ENCODE measurements at places on chromosomes 5 and 9.

- no peak for DNase-seq
These were observed 5.9 kb downstream of the C9orf153 start for GRCh38 chr9:86253577-86253976.

GRCh38 chr5:68215208-68215897 lies at the start of gene PIK3R1:
Gene PIK3R1, plus strand, starts transcription at chr5:68215756. Its CDS starts 10,920 bp downstream, at chr5:68226676.
- DNase-seq, result peak; percentile 96

- no peak for DNase-seq
These were observed 22.9 kb downstream of the DNAH5 start for GRCh38 chr5:13921578-13921977.

DNA sequence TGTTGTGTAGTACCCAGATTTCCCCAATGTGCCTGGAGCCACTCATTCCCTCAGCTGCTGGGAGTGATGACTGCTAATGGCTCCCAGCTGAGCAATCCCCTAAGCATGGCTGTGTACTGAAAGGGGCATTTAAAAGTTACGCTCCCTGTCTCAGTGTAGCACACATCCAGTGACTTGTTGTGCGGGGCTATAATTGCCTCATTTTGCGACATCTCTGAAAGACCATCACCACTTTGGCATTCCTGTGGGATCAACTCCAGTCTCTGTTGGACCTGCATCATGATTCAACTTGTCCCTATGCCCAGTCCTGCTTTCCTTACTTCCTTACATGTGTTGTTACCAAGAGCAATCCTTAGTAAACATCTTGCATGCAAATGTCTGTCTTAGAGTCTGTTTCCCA lies 201.2 kb upstream of the MPDZ start:
- no peak for DNase-seq

DNA sequence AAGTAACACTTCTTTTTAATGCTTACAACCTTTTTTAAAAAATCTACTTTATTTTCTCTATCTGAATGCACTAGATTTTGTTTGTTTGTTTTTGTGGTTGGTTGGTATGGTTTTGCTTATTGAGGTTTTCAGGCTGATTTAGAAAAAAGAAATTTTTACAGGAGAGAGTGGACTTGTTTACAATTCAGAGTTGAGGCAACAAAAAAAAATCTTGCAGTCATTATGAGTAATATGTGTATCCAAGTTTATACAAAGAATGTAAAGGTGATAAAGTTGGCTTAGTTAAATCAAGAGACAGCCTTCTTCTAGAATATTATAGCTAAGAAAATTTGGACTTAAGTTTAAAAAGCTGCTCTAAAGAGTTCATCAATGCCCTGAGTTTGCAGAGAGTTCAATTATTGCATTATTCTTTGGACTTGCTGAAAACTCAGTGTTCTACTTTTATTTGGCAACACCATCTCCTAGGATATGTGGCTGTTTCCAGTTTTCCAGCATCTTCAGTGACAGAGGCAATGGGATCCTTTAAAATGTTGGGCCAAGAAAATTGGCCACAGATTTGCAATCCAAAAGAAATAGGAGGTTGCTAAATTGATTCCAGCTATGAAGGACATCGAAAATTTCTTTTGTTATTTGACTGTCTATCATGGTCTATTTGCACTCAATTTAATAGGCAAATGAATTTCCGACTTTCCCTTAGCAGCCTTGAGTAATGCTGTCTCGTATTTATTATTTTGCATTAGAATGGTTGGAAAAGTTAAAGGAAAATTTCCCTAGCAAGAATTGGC lies 10.7 kb downstream of the STK32A start:
- DNase-seq, result no peak

DNA sequence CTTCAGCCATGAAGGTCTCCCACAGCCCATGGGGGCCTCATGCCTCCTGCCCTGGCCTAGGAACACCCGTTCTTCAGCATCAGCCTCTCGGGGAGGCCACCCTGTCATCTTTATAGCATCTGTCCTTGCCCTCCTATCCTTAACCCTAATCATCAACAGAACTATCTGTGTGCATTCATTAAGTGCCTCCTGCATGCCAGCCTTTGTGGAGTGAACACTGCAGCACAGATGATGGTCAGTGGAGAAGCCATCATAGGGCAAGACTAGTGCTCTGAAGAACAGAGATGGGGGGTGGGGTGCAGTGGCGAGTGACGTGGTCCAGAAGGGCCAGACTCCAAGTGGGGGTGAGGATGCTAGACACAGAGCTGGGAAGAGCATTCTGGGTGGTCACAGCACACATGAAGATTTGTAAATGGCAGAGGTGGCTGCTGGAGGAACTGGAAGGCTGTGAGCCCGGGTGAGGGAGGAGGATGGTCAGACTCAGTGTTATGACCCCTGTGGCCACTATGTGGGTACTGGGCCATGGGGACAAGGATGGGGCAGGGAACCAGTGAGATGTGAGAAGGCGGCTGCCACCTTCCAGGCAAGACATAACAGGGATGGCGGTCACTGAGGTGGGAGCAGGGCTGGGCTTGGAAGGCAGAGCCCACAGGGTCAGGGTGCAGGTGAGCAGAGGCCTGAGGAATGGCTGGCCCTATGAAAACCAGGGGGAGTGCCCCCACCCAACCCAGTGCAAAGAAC lies 3.6 kb upstream of the CARD19 start:
- DNase-seq, result no peak

DNA sequence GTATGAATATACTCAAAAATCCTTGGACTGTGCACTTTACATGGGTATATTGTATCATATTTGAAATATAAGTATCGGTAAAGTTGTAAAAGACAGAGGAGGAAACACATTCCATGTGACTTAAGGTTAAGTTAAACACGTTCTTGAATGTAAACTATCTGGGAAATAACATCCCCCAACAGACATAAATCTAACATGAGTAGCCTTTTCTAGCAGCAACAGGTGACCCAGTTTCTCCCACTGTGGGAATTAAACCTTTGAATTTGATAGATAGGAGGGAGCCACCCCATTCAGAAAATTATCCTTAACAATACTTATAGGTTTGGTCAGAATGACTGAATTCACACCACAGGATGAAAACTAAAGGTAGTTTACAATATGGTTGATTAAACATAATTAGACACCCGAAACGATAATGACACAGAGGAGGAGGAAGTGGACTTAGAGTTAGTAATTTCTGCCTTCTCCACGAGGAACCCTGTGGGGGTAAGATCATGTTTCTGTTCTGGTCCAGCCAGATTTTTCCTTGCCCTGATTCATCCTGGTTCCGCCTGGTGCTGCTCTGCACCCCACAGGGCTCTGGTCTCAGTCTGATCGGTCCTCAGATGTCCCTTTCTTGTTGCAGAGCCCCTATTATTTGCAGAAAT lies 84.6 kb upstream of the DNAH5 start:
- no peak for DNase-seq

DNA sequence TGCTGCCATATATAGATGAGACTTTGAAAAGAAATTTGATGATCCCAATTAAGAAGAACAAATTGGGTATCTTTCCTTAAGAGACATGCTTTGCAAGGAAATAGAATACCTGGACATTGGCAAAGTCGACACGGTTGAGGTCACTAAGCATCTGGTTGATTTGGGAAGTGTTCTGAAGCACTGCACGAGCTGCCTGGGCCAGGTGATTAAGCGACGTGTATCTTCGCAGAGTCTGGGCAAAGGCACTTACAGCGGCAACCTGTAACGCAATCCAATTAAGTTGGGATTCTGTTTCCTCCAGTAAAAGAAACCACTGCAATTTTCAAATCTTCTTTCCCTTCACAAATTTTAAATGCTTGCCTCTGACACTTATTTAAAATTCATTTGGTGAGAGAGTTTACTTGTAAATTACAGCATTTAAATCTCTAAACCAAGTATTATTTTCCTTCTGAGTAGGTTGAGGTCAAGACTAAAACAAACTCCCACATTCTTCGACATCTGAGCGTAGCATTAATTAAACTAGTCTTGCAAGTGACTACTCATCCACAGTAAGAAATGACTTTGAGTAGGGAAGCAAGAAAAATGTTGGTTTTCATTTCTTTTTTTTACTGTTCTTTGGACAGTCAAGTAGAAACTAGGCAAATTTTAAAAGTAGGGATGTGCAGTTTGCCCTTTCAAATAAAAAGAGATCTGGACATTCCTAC lies 262.8 kb downstream of the RFX3 start:
- DNase-seq, result no peak

DNA sequence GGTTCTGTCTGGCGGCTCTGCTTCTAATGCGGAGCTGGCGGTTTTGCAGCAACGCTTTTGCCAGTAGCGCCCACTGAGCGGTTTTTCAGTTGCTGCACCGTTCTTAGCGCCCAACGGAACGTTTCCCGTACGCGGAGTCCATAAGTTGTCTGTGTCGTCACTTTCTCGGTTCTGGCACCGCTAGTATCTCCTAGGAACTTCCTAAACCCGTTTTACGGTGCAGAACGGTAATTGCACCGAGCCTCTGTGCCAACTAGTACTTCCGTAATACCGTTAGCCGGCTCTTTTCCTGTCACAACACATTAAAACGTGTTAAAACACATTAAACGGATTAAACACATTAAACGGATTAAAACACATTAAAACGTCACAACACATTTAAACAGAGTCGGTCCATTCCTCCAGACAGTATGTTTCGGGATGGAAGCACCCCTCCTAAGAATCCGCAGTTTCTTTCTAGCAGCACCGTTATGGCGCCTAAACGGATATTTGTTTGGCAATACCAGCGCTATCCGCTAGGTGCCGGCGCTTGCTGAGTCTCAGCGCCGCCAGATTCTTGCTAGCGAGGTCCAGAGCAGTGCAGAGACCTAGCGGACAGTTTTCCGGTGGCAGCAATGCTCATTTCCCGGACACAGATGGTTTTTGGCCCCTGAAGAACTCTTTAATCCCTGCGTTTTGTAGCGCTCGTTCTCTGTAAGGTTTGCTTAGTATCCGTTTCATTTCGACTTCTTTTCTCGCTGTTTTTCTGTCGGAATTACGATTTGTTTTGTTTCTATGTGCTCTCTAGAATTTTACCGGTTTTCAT lies 45.4 kb downstream of the ANXA2R start:
- no peak for DNase-seq

GRCh38 chr9:68896486-68896885 lies 117.4 kb downstream of the PRKACG start:
- DNase-seq, result no peak

DNA sequence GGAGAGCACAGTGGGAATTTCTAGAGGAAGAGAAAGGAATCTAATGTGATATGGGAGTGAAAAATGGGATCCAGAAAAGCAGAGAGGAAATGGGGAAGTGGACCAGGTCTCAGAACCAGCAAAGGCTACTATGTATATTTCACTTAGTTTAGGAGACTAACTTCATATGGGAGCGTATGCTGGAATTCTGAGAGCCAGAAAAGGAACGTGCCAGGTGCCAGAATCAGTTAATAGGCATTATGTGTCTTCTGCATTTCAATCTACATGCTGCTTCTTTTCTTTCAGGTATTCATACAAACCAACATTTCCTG lies 28.5 kb upstream of the IFNA14 start:
- DNase-seq, result no peak

- DNase-seq, result no peak
These were observed 28.0 kb upstream of the DMRT3 start for GRCh38 chr9:948497-948896.
